ENCODE measurements at places on chromosomes 7 and 10.
A peak's percentile ranks its signal among the peaks of the same experiment; 100 is the strongest.

DNA sequence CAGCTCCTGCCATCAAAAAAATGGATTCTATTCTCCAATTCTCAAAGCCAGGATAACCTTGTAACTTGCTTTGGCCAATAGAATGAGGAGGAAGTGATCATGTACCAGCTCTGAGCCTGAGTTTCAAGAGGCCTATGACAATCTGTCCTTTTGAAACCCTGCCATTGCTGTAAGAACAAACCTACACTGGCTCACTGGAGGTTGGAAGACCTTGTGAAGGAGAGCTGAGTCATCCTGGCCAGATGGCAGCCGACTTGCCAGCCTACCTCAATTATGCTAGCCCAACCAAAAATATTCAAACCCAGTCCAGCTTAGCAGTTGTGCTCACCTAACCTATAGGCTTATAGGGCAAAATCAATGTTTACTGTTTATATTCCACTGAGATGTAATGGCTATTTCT lies 93.0 kb downstream of the HGF start:
- no peak for DNase-seq

DNA sequence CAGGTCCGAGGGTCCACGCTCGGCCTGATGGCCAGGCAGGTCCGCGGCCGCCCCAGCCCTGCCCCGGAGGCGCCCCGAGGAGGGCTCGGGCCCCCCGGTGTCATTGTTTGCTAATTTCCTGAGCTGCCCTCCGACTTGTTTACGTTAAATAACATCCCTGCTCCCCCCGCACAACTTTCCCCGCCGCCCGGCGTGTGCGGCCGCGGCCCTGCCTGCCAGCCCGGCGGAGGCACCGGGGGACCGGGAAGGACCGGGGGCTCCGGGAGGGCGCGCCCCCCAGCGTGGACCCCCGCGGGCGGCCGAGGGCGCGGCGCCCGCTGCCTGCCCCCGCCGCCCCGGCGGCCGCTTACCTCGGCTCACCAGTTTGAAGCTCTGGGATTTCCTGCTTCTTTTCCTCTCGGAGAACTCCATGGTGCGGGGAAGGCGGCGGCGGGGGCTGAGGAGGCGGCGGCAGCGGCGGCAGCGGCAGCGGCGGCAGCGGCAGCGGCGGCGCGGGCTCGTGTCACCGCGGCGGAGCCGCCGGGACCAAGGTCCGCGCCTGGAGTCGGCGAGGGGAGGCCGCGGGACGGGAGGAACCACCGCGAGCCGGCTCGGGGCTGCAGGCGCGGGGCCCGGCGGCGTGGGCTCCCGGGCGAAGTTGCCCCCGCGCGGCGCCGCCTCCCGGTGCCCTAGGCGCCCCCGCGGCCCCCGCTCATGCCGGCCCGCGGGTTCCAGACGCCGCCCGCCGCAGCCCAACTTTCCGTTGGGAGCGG lies 515 bp downstream of the BEND7 start:
- no peak for DNase-seq

GRCh38 chr10:110356628-110357245 lies 52.0 kb upstream of the SMNDC1 start:
- DNase-seq = peak; percentile 28

GRCh38 chr7:123725586-123726171 lies 23.1 kb downstream of the WASL start:
- no peak for DNase-seq

- no peak for DNase-seq
Observed at GRCh38 chr7:21191321-21192073, 236.4 kb upstream of the SP4 start.

GRCh38 chr10:13612654-13613373 lies 26.0 kb downstream of the PRPF18 start:
- no peak for DNase-seq

- no peak for DNase-seq
Observed at GRCh38 chr7:80427218-80427617, 84.6 kb downstream of the GNAT3 start.

DNA sequence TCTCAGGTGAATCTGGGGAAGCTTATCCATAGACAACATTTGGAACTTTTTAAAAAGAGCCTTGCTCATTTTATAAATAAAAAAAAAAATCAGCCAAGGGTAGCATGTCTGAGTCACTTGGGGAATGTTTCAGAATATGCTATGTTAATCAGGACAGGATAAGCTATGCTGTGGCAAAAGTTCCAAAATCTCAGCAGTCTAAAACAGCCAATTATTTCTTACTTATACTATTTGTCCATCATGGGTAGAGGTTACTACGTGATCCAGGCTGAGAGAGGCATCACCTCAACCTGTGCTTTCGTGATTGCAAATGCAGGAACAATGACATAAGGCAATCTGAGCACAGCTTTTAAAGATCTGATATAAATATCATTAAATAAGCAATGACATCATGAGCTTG lies 6.5 kb downstream of the SLC13A1 start:
- DNase-seq = no peak

GRCh38 chr10:74084955-74085354 lies 65.7 kb downstream of the AP3M1 start:
- DNase-seq = no peak

GRCh38 chr7:99102809-99103690 lies 40.9 kb downstream of the SMURF1 start:
- DNase-seq = peak; percentile 84
